ENCODE measurements at places on chromosomes 7 and 10.
A peak's percentile ranks its signal among the peaks of the same experiment; 100 is the strongest.

DNA sequence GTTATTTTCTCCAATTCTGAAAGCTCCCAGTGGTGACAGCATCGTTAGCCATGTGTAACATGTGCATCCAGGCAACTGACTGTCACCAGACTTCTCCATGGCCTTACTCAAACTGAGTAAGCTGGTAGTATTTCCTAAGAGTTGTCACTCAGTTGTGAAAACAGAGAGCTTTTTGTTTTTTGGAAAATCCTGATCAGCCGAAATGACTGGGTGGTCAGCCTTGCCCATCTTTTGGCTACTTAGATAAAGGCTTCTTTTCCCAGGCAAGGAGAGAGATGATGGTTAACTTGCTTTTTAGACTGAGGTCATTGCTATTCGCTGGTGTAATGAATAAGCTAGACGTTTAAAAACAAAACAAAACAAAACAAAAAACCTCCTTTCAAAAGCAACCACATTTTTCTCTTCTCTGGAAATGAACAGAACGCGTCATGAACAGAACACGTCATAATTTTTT, 159.5 kb upstream of the KLF14 start:
- peak overlapping the region; percentile 82 for H3K27ac ChIP-seq
- no peak for DNase-seq
- H3K36me3 ChIP-seq = no peaks in the 10 kb centered on the region
- no peaks in the 10 kb centered on the region for H3K27me3 ChIP-seq
- peaks cover 75% of the 10 kb centered on the region for H3K4me1 ChIP-seq

DNA sequence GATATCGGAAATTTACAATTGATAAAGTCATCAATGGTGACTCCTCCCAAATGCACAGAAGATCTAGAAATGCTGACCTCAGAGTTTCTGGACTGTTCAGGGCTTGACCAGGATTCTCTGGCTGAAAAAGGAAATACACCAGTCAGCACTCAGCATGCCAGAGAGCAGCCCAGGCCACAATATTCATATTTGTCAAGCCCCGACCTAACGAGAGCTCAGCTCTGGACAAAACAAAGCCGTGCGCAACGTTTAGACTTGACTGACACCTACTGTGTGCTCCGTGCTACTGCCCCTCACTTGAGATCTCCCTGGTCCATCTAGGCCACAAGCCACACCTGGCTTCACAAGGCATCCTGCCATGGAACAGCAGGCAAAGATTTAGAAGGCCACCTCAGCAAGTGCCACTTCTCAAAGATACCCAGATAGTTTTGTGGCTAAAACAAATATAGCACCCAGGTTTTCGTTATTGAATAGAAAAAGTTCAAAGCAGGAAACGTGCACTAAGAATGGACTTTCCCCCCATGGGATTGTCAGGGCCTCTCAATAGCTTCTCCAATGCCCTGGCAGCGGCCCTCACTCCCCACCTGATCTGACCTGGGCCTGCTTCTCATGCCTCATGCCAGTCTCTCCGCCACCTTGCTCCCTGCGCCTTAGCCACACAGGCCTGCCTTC, 218.3 kb downstream of the FAM107B start:
- H3K4me3 ChIP-seq = no peak overlapping the region
- H3K27ac ChIP-seq = peak overlapping the region; percentile 33
- no peak for DNase-seq
- peaks cover 2% of the 10 kb centered on the region for H3K36me3 ChIP-seq
- H3K4me1 ChIP-seq = peaks cover 26% of the 10 kb centered on the region
- no peaks in the 10 kb centered on the region for H3K27me3 ChIP-seq

DNA sequence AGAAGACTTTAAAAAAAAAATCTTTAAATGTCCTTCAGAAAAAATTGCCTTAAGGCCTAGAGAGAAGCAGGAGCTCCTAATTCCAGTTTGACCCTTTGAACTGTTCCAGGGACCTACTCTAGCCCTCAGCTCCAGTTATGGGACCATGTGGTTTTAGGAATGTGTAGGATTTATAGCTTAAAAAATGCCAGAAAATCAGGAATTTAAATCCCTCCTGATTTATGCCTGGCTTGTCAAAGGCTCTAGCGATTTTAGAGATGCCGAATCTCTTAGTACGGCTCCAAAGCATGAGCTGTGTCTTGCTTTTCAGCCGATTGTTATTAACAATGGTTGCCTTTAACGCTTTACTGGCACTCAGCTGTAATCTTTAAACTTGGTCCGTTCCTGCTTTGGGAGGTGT, 130.6 kb upstream of the NPVF start:
- H3K27ac ChIP-seq = no peak overlapping the region
- peaks cover 14% of the 10 kb centered on the region for H3K4me1 ChIP-seq
- H3K4me3 ChIP-seq = no peak overlapping the region
- H3K36me3 ChIP-seq = no peaks in the 10 kb centered on the region
- no peaks in the 10 kb centered on the region for H3K27me3 ChIP-seq

GRCh38 chr7:539731-540411, 20.2 kb upstream of the PDGFA start:
- DNase-seq = no peak
- H3K27me3 ChIP-seq = no peaks in the 10 kb centered on the region
- H3K4me1 ChIP-seq = peaks cover 41% of the 10 kb centered on the region
- no peak overlapping the region for H3K4me3 ChIP-seq
- H3K27ac ChIP-seq = no peak overlapping the region
- H3K36me3 ChIP-seq = no peaks in the 10 kb centered on the region

DNA sequence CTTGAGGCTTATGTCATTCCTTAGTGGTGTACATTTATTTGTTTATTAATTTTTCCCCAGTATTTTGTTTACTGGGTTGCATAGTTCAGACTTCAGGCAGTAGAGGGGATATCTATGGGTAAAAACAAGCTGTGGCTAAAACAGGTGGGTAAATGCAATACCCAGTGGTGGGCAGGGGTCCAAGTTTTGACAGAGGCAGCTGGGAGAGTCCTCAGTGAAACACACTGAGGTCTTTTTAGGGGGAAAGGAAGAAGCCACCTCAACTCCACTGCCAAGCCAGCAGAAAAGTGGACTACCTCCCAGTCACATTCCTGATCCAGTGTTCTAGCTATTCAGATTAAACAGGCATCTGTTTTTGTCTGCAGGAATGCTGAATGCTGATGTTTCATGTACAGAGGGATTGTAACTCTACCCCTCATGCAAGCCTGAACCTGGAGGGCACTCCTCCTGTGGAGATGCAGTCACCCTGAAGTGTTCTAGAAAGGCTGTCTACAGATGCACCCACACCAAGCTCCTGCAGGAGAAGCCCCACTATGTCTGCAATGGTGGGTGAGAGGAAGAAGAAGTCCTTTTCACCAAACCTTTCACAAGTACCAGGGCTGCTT, 757.8 kb downstream of the INHBA start:
- H3K4me3 ChIP-seq = no peak overlapping the region
- DNase-seq = no peak
- no peak overlapping the region for H3K27ac ChIP-seq
- H3K36me3 ChIP-seq = peaks cover 25% of the 10 kb centered on the region
- no peaks in the 10 kb centered on the region for H3K27me3 ChIP-seq

DNA sequence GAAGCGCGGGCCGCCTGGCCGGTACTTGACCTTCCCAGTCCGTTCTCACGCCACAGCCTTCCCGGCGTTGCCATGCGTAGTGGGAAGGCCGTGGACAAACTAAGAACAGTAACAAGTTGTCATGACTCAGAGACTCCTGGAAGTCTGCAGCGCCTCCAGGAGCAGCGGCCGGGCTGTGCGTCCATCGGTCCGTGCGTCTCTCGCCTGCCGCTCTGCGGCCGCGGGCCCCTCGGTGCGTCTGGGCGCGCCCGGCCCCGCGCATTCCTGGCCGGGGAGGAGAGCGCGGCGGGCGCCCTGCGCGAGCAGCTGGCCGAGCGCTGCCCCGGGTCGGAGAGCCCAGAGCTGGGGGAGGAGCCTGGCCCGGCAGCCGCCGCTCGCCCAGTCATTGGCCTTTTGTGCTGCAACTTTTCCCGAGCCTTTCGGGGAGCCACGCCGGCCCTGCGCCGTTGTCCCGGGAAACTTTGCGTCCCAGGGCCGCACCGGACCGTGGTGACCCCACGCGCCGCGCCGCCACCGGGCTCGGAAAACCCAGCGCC, 123.7 kb downstream of the TACC2 start:
- H3K4me3 ChIP-seq = peak overlapping the region; percentile 88
- no peaks in the 10 kb centered on the region for H3K27me3 ChIP-seq
- H3K36me3 ChIP-seq = no peaks in the 10 kb centered on the region
- H3K27ac ChIP-seq = peak overlapping the region; percentile 98

DNA sequence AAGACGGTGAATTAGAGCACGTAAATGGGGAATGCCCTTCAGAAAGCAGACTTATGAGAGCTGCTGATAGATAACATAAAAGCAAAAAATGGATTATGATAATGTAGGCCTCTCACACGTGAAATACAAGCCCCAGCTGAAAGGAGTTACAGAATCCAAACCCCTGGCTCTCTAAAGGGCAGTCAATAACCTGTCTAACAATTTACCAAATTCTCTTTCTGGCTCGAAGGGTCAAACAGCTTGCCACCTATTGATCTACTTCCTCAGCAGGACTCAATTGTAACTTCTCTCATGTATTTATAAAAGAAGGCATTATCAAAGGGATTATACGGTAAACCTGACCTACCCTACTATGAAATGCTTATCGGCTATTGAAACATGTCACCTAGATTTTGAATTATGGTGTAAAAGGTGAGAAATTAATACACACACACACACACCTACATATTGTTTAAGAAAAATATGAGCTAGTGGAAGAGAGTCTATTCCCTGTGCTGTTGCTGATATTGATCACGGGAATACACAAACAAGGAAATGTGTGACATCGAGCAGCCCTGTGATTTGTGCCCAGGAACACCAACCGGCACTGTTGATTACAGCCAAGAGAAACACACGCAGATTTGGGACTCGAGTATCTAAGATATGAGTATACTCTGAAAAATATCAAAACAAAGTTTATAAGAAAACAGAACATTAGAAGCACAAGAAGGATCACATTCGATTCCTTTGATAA, 135.6 kb upstream of the NEBL start:
- H3K27ac ChIP-seq = no peak overlapping the region
- H3K4me3 ChIP-seq = no peak overlapping the region
- peaks cover 3% of the 10 kb centered on the region for H3K27me3 ChIP-seq
- peaks cover 6% of the 10 kb centered on the region for H3K4me1 ChIP-seq
- no peaks in the 10 kb centered on the region for H3K36me3 ChIP-seq

GRCh38 chr10:75042292-75042974, 69.0 kb upstream of the SAMD8 start:
- no peak for DNase-seq
- no peak overlapping the region for H3K27ac ChIP-seq
- no peak overlapping the region for H3K4me3 ChIP-seq
- no peaks in the 10 kb centered on the region for H3K27me3 ChIP-seq
- H3K4me1 ChIP-seq = no peaks in the 10 kb centered on the region
- no peaks in the 10 kb centered on the region for H3K36me3 ChIP-seq

DNA sequence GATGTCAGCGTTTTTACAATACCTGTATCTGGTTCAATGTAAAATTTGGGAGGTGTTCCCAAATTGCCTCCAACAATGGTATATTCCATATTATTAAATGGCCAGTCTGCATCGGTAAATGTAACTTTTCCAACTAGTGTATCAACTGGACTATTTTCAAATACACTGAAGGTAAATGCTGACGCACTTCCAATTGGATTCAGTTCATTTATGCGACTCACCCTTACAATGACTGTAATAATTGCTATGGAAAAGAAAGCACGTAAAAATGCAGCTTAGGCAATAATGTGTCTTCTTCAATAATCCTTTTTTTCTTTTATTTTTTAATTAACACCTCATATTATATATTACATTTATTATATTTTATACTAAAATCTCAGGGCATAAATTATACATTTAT, 209.1 kb downstream of the HGF start:
- no peaks in the 10 kb centered on the region for H3K36me3 ChIP-seq
- DNase-seq = no peak
- H3K27me3 ChIP-seq = no peaks in the 10 kb centered on the region
- no peak overlapping the region for H3K4me3 ChIP-seq
- no peak overlapping the region for H3K27ac ChIP-seq
- H3K4me1 ChIP-seq = peaks cover 9% of the 10 kb centered on the region

GRCh38 chr7:85191383-85191782, 4.5 kb upstream of the SEMA3D start:
- no peak overlapping the region for H3K4me3 ChIP-seq
- H3K4me1 ChIP-seq = peaks cover 7% of the 10 kb centered on the region
- H3K36me3 ChIP-seq = no peaks in the 10 kb centered on the region
- peaks cover 3% of the 10 kb centered on the region for H3K27me3 ChIP-seq

DNA sequence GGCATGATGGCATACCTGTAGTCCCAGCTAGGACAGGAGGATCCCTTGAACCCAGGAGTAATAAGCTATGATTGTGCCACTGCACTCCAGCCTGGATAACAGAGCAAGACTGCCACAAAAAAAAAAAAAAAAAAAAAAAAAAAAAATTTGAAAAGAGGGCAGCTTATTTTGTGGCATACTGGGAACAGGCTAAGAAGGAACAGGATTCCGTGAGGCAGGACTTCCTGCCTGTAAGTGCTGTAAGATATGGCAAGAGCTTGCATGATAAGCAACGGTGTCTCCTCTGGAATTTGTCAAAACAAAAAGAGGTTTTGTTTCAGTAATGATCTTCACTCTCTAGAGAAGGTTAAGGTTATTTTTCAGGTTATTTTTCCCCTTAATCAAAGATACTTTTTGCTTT, 101.1 kb downstream of the ABCC2 start:
- H3K27ac ChIP-seq = no peak overlapping the region
- peaks cover 46% of the 10 kb centered on the region for H3K36me3 ChIP-seq
- H3K4me3 ChIP-seq = no peak overlapping the region
- DNase-seq = no peak

- H3K36me3 ChIP-seq = no peaks in the 10 kb centered on the region
- H3K4me3 ChIP-seq = no peak overlapping the region
- no peak overlapping the region for H3K27ac ChIP-seq
- no peak for DNase-seq
- H3K4me1 ChIP-seq = peaks cover 4% of the 10 kb centered on the region
Measured at GRCh38 chr7:30185496-30185895, 50.7 kb downstream of the MTURN start.

DNA sequence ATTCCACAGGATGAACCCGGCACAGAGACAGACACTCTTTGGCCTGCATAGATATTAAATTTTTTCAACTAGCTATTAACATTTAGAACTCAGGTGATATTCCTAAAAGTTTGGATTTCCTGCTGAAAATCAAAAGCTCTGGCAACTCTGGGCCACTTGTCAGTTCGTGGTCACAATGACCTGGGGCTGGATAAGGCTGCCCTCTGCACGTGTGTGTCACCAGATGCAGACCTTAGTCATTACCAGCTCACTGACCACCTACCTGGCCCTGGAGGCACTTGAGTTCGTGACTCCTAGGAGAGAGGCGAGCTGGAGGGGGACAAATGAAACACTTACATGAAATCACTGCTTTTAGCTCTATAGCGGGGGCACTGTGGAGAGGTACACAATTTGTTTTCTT, 126.5 kb downstream of the HIPK2 start:
- H3K27me3 ChIP-seq = no peaks in the 10 kb centered on the region
- no peak for DNase-seq
- no peak overlapping the region for H3K4me3 ChIP-seq
- peaks cover 57% of the 10 kb centered on the region for H3K4me1 ChIP-seq

DNA sequence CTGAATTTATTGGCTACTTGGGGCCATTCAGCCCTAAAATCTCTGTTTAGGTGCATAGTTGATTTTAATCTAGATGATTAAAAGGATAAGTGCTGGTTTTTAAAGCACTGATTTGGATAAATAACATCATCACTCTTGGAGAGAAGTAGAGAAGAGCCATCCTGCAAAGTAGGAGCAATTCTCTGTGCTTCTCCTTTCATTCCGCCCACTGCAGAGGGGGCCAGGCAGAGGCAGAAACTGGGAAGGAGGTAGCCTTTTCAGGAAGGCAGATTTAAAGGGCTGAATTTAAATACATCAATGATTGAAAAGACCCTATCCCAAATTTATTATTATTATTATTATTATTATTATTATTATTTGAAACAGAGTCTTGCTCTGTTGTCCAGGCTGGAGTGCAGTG, 14.1 kb downstream of the MAP3K8 start:
- no peak overlapping the region for H3K4me3 ChIP-seq
- no peaks in the 10 kb centered on the region for H3K27me3 ChIP-seq
- DNase-seq = no peak
- peaks cover 16% of the 10 kb centered on the region for H3K4me1 ChIP-seq
- H3K27ac ChIP-seq = no peak overlapping the region
- peaks cover 27% of the 10 kb centered on the region for H3K36me3 ChIP-seq
